Stimulated activated CD4-positive, alpha-beta T cell treated with anti-CD3 and anti-CD28 coated beads, Interleukin-1b, Interleukin-23, amount 100 ng/mL, for 24 hours (primary cell): ENCODE measurements at places on chromosomes 4 and X.

GRCh38 chrX:152038804-152039203 lies 64.3 kb upstream of the GABRE start:
- no peak for DNase-seq

GRCh38 chr4:110970642-110971041 lies 347.8 kb upstream of the PITX2 start:
- no peak for DNase-seq

- no peak for DNase-seq
Observed at GRCh38 chrX:71532078-71532752, 689 bp upstream of the OGT start.

- no peak for DNase-seq
Observed at GRCh38 chr4:128347930-128348660, 60.5 kb upstream of the PGRMC2 start.

DNA sequence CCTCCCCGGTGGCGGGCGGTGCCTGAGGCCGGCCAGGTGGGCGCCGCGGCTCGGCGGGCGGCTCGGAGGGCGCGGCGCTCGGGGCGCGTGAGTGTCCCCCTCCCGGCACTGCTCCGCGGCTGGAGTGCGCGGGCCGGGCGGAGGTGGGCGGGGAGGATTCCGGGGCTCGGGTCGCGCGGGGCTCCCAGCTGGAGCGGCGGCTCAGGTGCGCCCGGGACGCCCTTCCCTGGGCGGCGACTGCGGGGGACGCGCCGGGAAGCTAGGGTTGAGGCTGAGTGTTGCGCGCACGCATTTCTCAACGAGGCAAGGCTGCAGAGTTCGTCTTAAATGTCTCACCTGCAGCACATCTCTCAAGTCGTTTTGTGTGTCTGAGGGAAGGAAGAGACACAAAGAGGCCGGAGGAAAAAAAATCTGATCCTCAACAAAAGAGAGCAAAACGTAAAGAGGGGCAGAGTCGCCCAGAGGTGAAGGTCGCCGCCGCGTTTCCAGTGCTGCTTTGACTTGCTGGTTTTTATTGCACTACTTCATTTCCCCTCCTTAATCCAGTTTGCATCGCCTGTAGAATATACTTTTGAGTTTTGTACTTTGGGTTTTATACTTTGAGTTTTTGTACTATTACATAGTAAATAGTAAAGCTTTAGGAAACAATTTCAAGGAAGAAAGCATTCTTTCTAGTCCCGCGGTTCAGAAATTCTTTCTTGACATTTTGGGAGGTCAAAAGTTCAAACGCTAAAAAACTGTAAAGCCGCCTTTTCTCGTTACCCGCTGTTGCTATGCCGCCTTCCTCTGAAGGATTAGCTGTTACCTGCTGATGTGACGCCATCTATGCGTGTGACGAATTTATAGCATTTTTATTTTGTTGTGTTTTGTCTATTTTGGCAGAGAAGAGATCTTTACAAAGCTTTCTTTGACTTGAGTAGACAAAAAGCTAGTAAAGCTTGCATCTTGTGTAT lies 106.5 kb upstream of the STOX2 start:
- no peak for DNase-seq

- no peak for DNase-seq
Observed at GRCh38 chrX:153906126-153906917, 1.8 kb downstream of the AVPR2 start.

DNA sequence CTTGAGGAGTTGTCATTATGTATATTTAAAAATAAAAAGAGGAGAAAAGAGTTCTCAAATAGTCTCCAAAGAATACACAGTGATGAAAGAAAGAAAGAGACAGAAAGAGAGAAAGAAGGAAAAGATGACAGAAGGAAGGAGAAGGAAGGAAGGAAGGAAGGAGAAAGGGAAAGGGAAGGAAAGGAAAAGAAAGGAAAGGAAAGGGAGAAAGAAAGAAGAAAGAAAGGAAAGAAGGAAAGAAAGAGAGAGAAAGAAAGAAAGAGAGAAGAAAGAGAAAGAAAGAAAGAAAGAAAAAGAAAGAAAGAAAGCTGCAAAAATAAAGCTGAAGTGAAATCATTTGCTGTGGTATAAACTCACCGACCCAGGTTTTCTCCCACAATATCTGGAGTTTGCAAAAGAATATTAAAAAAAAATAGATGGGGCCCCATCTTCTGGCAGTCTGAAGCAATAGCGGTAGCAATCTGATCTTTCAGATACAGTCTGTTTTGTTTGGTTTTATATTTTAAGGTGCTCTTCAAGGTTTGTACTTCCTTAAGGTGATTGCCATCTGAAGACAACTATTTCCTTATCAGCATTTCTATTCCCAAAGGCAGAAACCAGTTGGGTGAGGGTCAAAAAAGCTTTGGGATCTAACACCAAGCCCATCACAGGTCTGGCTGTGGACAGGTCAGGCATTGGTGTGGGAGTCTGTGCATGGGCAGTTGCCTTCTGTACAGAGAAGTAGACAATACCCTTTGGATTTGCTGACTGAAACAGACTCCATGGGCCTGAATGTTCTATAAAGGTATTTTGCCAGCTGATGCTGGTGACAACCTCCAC lies 160.4 kb downstream of the CPEB2 start:
- DNase-seq, result no peak

GRCh38 chr4:138663883-138664282 lies 351.7 kb upstream of the NOCT start:
- DNase-seq, result no peak

- no peak for DNase-seq
Observed at GRCh38 chr4:123503698-123504363, 107.2 kb downstream of the SPRY1 start.

DNA sequence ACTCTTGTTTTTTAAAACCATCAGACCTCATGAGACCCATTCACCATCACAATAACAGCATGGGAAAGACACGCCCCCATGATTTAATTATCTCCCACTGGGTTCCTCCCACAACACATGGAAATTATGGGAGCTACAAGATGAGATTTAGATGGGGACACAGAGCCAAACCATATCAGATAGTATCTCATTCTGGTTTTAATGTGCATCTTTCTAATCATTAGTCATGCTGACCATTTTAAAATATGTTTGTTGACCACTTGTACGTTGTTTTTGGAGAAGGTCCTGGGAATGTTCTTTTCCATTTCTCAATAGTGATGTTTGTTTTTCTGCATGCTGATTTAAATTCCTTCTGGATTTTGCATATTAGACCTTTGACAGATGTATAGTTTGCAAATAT lies 119.0 kb downstream of the RTL3 start:
- DNase-seq, result no peak

GRCh38 chrX:102085706-102086105 lies 39.8 kb upstream of the TCEAL2 start:
- DNase-seq, result no peak

- DNase-seq, result peak; percentile 18
Observed at GRCh38 chrX:13647709-13648212, 5.2 kb upstream of the TCEANC start.

DNA sequence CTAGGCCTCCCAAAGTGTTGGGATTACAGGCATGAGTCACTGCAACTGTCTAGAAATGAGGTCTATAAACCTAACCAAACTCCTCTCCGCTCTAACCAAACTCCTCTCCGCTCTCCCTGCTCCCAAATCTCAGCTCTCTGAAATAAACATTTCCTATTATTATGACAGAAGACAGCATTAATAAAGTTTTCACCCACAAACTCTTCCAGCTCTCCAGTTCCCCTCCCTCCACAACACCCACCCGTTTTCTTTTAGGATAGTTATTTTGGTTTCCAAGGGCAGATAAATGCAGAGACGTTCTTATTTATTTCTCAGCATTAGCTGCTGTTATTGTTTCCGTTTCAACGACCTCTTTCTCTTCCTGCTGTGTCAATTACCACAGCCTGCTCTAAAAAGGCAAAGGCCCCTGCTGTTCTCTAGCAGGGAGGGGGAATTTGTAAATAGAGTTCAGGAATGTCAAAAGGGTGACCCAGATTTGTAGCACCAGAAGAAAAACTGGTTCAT lies 13.3 kb upstream of the SCD5 start:
- DNase-seq, result no peak

DNA sequence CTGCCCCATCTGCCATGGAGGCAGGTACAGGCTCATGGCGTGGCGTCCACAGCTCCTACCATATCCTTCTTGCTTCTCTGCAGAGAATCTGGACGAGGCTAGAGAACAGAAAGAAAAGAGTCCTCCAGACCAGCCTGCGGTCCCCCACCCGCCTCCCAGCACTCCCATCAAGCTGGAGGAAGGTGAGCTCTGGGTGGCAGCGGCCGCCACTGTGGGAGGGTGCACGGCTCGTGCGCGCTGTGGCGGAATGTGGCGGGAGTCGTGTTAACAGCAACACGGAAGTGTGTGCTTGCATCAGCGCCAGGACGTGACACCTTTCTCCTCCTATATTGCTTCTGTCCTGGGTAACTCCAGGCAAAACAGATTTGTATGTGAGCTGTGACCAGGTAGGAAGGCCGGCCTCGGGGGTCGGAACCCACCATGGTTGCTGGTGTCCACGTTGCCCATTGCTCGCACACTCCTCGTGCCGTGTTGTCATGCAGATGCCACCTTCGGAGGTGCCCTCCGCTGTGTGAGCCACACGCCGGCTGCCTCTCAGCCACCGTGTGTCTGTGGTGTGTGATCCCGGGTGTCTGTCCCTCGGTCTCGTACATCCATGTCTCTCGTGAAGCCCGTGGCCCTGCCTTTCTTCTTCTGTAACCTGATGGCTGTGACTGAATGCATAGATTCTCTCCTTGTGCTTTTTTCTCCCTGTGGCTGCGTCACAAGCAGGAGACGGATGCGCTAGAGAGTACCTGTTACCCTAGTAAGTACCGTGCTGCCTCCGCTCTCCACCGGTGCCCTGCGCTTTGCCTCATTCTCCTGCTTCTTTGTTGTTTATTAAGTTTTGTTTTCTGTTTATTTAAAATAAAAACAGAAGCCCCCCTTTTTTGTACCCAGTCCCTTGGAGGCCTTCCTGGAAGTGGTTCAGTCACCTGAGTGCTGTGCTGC lies 37.0 kb downstream of the NOP14 start:
- no peak for DNase-seq

GRCh38 chrX:27575565-27575964 lies 14.6 kb upstream of the DCAF8L2 start:
- DNase-seq, result no peak

DNA sequence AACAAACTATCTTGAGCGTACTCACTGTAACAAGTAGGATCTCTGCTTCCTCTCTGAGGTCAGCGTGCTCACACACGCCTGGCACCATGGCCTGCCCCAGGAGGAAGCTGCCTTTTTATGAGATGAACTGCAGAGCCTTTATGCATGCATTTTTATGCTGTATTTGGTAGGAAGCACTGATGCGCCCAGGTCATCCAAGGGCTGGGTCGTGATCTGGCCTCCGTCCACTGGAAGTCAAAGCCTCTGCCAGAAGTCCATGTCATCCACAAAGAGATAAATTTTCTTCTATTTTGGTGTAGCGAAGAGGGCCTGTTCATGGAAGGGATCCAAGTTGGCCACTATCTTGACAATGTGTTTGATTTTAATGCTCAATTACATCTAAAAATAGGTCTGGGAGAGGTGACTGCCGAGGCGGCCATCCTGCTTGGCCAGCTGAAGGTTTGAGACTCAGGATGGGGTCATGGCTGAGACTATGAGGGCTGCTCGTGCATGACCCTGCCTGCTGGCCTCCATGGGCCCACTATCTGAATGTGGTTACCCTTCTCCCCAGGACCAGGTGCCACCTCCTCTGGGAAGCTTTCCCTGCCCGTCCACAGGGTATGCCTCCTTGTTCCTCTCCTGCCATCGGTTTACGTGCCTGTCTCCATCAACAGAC lies 50.3 kb downstream of the HTRA3 start:
- no peak for DNase-seq

DNA sequence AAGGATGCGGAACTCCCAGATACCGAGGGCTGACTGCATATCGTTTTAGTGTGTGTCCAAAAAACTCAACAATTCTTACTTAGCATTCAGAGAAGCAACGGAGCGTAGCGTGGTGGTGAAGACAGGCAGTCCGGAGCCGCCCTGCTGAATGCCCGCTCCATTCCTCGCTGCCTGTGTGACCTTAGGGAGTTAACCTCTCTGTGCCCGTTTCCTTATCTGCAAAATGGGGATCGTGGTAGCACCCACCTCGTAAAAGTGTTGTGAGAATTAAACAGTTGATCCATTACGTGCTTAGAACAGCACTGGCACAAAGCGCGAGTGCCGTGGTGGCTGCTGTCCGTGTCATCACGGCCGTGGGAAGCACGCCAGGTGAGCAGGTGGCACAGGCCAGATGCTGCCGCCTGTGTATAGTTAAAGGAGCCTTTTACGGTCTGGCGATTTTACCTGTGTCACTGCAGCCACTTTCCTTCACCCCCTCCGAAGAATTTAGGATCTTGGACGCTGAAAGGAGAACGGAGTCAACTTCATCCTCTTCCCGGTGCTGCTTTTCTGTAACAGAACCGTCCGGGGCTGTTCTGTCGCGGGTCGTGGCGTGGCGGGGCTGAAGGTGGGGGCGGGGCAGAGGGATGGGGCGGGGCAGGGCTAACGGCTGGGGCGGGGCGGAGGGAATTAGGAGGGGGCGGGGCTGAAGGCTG lies 885 bp downstream of the CCDC110 start:
- no peak for DNase-seq

DNA sequence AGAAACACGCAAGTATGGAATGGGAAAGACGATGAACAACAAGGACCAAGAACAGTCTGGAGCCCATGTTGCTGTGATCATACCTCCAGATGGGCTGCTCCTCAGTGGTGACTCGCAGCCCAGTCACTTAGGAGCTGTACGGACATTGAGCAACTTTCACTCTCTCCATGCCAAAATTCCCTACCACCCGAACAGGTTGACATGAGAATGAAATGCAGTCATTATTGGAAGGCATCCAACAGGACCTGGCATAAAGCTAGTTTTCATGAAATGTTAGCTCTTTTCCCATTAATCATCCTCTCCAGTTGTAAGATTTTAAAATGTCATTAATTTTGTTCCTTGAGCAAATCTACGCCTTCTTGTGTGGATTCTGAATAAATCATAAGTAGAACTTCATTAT lies 82.7 kb upstream of the GPM6B start:
- no peak for DNase-seq

DNA sequence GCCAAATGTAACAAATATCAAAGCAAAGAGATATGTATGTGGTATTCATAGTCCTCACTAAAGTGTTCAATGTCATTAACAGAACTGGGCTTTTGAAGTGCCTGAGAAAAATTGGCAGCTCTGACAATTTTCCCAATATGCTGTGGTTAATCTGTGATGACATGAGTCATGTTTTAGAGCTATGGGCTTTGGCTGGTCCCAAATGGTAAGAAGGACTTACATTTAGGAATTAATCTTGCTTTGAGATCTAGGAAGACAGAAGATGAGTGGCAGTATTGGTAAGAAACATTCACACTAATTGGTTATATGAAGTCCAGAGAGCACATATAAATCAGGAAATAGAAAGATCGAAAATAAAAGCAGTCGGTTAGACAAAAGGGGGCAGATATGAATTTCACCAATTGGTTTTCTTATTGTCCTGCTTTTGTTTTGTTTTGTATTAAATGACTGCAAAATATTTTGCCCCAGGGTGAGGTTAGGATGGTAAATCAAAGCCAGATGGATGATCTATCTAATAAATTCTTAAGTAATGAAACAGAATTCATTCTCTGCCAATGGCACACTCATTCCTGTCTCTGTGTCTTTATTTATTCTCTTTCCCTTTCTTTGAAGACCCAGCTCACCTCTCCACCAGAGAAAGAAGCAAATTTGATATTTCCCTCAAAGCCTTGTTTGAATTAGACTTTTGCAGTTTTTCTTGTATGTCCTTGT lies 993.1 kb downstream of the RPA4 start:
- no peak for DNase-seq
